ENCODE measurements at places on chromosomes 6 and 20.
A peak's percentile ranks its signal among the peaks of the same experiment; 100 is the strongest.

- no peak for DNase-seq
- no peaks in the 10 kb centered on the region for H3K36me3 ChIP-seq
- no peak overlapping the region for H3K27ac ChIP-seq
- H3K27me3 ChIP-seq: no peaks in the 10 kb centered on the region
- no peak overlapping the region for H3K4me3 ChIP-seq
Measured at GRCh38 chr6:70131528-70131927, 171.4 kb downstream of the COL9A1 start.

- no peak for DNase-seq
- H3K36me3 ChIP-seq: no peaks in the 10 kb centered on the region
- no peak overlapping the region for H3K4me3 ChIP-seq
- H3K27ac ChIP-seq: no peak overlapping the region
- no peaks in the 10 kb centered on the region for H3K4me1 ChIP-seq
Measured at GRCh38 chr6:11625302-11625701, 87.8 kb downstream of the TMEM170B start.

DNA sequence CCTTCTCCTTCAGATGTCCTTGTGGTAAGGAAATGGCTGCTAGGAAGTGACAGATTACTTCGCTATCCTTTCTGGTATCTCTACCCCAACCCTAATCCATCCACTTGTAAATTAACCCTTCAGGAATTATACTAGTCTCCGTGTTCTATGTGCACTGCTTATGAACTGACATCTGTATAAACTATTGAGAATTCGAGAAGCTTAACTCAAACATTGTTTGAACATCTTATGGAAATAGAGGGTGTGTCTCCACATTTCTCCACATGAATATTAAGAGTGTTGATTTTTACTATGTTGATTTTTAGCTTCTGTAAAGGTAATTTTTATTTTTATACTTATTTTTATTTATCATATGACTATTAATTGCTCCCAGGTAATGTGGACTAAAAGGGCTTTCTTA, 457.6 kb upstream of the ZNF337 start:
- no peak overlapping the region for H3K4me3 ChIP-seq
- no peaks in the 10 kb centered on the region for H3K36me3 ChIP-seq
- no peak overlapping the region for H3K27ac ChIP-seq
- H3K4me1 ChIP-seq: no peaks in the 10 kb centered on the region
- no peaks in the 10 kb centered on the region for H3K27me3 ChIP-seq

- H3K27ac ChIP-seq: no peak overlapping the region
- no peak overlapping the region for H3K4me3 ChIP-seq
- no peaks in the 10 kb centered on the region for H3K4me1 ChIP-seq
Measured at GRCh38 chr6:15893556-15894253, 230.9 kb upstream of the DTNBP1 start.

GRCh38 chr6:24922170-24922569, 13.6 kb downstream of the RIPOR2 start:
- no peak overlapping the region for H3K27ac ChIP-seq
- H3K36me3 ChIP-seq: no peaks in the 10 kb centered on the region

- no peak overlapping the region for H3K4me3 ChIP-seq
- peak overlapping the region; percentile 73 for H3K27ac ChIP-seq
- no peaks in the 10 kb centered on the region for H3K27me3 ChIP-seq
- no peaks in the 10 kb centered on the region for H3K36me3 ChIP-seq
- no peak for DNase-seq
Measured at GRCh38 chr6:6686176-6686575, 97.7 kb downstream of the LY86 start.
